Stimulated activated CD4-positive, alpha-beta T cell treated with anti-CD3 and anti-CD28 coated beads, TNF-alpha, amount 100 ng/mL, for 1 hour (primary cell): ENCODE measurements at places on chromosomes 6 and 20.

DNA sequence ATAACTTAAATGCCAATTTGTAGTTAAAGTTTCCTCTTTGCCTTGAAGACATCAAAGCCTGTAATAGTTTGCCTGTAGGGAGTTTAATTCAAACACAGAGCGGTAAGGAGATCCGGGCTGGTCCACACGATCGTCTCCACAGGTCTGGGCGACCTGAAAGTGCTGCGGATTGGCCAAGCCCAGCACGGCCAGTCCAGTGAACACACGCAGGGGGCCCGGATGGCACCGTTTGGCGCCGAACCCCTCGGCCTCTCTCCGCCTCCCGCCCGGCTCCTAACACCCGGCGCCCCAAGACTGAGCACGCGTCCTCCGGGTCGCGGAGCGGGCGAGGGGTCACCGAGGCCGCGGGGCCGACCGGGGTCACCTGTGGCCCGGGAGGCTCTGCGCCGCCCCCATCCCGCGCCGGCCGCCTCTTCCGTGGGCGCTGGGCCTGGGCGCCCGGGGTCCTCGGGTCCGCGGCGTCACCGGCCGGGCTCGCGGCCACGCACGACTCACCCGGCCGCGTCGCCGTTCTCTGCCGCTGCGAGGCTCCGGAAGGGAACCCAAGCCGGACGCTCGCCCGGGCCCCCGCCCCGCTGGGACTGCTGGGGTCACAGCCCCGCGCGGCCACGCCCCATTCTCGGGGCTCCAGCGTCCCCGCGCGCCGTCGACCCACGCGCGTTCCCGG lies 481 bp downstream of the SERPINB6 start:
- peak; percentile 36 for DNase-seq

DNA sequence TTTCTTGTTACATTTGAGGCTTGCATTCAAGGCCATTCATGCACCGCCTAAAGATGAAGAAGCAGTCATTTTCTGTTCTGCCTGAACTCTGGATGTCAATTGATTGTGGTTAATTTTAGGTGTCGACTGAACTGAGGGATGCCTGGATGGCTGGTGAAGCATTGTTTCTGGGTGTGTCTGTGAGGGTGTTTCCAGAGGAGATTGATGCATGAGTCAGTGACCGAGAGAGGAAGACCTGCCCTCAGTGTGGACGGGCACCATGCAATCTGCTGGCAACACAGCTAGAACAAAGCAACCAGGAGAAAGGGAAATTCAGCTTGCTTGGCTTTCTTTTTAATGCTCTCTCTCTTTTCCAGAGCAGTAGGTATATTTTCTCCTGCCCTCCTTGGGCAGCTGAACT lies 164.1 kb upstream of the ECI2 start:
- no peak for DNase-seq

DNA sequence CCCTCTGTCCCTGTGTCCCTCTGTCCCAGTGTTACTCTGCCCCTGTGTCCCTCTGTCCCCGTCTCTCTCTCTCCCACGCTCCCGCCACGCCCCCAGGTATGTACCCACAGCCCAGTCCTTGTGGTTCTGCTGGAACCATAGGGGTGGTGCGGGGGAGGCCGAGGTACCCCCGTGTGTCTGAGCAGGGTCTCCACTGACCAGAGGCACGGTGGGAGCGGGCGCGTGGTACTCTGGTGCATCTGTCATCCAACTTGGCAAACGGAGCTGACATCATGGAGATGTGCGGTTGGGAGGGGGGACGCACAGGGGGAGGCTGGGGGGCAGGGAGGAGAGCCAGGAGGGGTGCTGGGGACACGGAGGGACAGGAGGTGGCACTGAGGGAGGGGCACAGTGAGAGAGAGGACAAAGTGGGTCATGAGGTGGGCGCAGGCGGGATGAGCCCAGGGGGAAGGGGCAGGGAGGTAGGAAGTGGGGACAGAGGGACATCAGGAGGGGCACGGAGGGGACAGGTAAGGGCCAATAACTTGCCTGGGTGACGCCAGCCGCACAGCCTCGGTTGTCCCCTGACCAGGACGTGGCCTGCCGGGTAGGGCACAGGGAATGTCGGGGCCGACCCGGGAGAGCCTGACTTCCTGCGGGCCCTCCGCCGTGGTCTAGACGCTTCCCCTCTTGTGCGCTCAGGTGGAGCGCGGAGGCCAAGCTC lies 163.6 kb upstream of the PDE10A start:
- no peak for DNase-seq

GRCh38 chr20:24683676-24684075 lies 214.2 kb downstream of the SYNDIG1 start:
- DNase-seq: no peak
